WERI-Rb-1 (cell line): ENCODE measurements at places on chromosomes 11 and 22.
A peak's percentile ranks its signal among the peaks of the same experiment; 100 is the strongest.

DNA sequence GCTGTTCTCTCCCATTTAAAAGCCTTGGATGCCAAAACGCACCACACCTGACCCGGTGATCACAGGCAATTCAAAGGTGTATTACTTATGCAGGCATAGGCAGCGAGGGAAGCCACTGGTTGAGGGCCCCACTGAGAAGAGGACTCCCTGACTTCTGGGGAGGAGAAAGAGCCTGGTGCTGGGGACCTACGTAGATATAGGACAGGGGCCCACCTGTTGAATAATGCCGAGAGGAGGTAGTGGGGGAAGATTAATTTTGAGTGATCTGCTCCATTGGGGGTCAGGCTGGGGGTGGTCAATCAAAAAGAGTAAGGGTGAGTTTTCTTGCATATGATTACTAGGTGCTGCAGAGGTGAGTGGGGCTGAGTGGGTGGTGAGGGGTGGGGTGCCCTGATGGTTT, 7.8 kb downstream of the LMO2 start:
- no peak for DNase-seq

DNA sequence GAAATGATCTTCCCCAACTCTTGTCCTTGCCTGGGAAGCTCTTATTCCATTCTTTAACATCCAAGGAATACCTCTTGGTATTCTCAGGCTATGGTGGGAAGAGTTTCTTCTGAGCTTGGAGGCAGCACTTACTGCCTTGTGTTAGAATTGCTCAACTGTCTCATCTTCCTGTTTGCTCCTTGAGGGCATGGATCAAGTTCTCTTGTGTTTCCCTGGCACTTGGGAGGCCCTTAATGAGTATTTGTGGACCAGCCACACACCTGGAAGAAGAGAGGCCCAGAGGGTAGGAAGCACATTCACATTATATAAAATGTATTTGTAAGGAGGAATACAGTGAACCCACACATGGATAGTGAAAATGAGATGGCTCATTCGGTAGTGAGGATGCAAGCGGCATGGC, 3.4 kb upstream of the SORL1-AS1 start:
- DNase-seq, result no peak

- peak; percentile 87 for DNase-seq
Measured at GRCh38 chr11:66883016-66883965, 26.4 kb downstream of the LRFN4 start.

GRCh38 chr11:27705873-27706820, 5.9 kb upstream of the BDNF start:
- DNase-seq, result peak; percentile 55

DNA sequence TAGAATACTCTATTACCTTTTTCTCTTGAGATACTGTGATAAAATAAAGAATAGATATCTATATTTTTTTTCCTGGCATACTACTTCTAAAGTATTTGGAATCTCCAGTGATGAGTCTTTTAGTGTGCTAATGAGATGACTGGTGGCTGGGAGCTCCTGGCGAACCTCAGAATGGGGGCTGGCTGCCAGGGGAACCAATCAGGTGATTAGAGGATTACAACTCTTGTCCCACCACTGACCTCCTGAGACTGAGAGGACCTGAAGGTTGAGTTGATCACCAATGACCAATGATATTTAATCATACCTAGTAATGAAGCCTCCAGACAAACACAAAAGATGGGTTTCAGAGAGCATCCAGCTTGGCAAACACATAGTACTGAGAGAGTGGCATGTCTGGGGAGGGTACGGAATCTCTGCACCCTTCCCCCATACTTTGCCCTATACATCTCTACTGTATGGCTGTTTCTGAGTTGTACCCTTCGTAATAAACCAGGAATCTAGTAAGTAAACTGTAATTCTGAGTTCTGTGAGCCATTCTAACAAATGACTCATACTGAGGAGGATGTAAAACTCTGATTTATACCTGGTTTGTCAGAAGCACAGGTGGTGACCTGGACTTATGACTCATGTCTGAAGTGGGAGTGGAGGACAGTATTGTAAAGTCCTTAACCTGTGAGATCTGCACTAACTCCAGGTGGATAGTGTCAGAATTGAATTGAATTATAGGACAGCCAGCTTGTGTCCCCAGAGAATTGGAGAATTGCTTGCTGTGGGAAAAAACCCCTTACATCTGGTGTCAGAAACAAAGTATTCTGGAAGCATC, 325.3 kb upstream of the LRRC4C start:
- no peak for DNase-seq
